Esophagus (tissue), 2 donors: ENCODE measurements at places on chromosomes 4 and X. TPM values are rescaled to one million over a fixed set of nuclear protein-coding genes. Genes with fewer than 3 reads are reported as not detected.

PF4V1 gene
- not detected for polyA plus RNA-seq

ZNF280C gene
- 0.69 TPM for polyA plus RNA-seq

AFP gene
- not detected for polyA plus RNA-seq

DCAF12L2 gene
- 0.16 TPM for polyA plus RNA-seq

GUCY1B1 gene
- polyA plus RNA-seq = 1.7 TPM

MTCP1 gene
- 64.1 TPM for polyA plus RNA-seq

RASSF6 gene
- 1.2 TPM for polyA plus RNA-seq

LRRC66 gene
- polyA plus RNA-seq = 0.11 TPM

SPANXB1 gene
- not detected for polyA plus RNA-seq

FNIP2 gene
- polyA plus RNA-seq = 2.0 TPM

NSUN7 gene
- polyA plus RNA-seq = 2.5 TPM

HTRA3 gene
- 1.4 TPM for polyA plus RNA-seq

CLGN gene
- polyA plus RNA-seq = 1.9 TPM

NLGN4X gene
- 0.06 TPM for polyA plus RNA-seq

F8A2 gene
- not detected for polyA plus RNA-seq

IKBKG gene
- polyA plus RNA-seq = 16.2 TPM

PPARGC1A gene
- 0.49 TPM for polyA plus RNA-seq
